ENCODE measurements at places on chromosomes 6 and 20.

DNA sequence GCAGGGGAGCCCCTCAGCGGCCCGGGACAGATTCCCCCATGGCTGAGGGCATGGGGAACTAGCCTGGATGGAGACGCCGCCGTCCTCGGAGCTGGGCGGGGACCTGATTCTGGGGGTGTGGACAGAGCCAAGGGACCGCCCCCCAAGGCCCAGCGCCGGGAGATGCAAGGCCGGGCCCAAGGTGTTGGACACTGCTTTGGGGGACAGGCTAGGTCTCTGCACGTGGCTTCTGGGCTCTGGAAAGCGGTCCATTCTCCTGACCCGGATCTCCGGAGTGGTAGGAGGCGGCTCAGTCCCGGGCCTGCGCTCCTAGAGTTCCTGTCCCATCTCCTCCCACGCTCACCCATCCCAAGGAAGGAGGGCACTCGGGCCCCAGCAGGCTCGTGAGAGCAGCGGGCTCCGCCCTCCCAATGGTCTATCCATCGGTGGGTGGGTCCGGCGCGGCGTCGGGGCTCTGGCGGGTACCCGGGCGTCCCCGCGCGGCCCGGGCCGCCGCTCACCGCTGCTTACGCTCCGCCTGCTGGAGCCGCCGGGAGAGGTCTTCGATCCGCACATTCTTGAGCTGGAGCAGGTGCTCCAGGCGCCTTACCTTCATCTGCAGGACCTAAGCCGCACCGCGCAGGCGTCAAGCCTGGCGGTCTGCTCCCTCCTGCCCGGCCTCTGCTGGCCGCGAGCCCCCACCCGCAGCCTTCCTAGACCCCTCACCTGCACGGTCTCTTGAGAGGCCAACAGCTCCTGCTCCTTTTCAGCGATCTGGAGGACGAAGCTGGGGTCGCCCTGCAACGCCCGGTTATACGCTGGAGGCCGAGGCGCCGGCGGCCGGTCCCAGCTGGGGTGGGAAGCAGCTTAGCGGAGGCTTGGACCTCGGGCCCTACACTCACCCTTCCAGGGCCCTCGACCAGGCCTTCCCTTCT is 3.3 kb downstream of the SPEF1 start:
- no peak for DNase-seq

- no peak for DNase-seq
These were observed 38.5 kb upstream of the OGFRL1 start for GRCh38 chr6:71250099-71250602.

DNA sequence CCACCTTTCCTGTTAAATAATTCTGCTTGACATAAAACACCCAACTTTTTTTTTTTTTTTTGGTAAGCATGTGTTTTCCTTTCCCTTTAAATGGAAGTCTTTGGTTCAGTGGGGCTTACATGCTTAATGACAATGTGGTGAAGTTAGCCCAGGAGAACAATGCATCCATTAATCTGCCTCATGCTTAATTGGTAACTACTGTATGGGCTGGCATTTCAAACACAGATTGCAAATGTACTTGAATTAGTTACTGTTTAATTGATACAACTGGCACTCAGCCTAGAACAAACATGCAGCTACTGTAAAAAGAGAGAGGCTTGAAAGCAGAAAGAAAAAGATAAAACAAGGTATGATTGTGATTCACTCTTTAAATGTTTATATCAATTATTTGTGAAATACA is 483.6 kb upstream of the NOX3 start:
- DNase-seq: no peak

- no peak for DNase-seq
These were observed 33.5 kb upstream of the PHIP start for GRCh38 chr6:79111549-79111948.

DNA sequence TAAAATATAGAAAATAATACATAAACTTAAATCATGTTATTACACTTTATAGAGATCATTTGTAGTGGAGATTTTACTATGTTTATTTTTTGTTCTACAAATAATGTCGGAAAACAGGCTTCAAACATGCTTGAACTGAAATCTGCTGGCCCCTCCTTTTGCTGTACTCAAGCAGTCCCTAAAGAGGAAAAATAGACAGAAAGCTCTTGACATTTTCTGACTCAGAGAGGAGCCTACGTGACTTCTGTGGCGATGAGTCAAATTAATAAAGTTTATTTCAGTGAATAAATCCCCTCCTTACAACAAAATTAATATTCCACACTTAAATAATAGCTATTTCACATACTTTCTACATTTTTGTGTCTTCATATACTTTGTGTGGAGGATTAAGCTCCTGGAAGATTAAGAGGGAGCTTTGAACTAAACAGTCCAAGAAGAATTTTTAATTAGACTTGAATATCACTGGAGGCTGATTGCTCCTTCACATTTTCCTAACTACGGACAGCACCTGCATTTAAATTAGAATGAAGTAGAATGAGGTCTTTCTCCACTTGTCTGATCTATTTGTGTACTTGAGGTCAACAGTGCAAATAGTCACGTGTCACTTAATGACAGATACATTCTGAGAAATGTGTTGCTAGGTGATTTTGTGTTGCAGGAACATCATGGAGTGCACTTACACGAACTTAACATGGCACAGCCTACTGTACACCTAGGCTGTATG is 1.7 kb upstream of the TREM1 start:
- no peak for DNase-seq

DNA sequence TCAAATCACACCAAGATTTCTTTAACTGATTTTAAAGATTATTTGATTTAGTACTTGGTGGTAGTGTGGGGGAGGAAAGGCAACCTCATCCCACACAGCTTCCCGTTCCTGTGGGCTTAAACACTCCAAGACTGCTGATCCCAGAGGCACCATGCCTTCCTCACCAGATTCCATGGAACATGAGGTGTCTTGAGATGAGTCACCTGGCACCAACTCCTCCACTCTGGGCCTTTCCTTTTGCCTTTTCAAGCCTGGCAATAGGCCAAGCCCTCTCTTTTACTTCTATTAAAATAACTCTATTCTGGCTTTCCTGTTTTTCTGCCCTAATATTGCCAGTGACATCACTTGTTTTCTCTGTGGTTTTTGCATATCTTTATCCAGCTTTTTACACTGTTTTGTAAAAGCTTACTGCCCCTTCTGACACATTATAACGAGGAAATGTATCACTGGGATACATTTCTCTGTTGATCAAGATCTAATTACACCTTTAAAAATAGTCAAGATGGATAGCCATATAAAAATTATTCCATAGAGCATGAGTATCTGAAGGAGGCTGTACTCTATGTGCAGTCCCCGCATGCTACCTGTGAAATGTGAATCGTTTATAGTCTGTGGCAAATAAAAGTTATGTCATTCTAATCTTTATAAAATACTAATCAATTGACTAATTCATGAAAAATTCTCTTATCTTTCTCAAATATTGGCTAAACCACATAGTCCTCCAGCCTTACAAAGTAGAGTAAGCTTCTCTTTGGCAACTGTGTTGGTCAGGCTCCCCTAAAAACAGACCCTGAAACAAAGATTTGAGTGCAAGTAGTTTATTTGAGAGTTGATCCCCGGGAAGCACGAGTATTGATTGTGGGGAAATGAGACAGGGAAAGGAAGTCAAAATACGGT is 257.8 kb upstream of the KCNQ5 start:
- DNase-seq: no peak

GRCh38 chr6:134398453-134398852 is 80.5 kb upstream of the SGK1 start:
- no peak for DNase-seq
